Kidney (tissue), 22 donors: ENCODE measurements at places on chromosomes 1 and 21.

DNA sequence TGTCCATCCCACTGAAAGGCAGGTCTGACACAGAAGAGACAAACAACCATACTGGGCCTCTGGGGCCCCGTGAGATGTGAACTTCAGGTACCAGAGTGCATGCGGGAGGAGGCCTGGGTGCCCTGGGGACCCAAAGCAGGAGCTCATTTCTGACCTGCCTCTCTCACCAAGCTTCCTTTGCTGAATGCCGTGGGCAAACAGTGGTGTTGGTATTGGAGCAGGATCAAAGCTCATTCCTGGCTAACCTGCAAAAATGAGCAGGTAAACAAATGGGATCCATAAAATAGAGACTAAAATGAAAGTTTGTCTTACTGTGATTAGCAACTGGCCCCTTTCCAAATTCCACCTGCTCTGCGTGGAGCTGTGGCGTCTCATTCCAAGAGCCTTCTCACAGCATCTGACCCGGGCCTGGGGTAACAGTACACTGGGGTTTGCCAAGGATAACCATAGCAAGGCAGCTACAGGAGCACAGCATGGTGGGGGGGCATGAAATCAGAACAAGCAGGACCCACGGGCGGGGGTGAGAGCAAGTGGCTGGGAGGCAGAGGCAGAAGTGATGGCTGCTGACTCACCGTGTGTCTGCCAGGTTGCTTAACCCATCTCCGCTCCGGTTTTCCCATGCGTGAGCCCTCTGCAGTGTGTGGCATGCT is 103.6 kb downstream of the KIF26B start:
- no peak for DNase-seq

DNA sequence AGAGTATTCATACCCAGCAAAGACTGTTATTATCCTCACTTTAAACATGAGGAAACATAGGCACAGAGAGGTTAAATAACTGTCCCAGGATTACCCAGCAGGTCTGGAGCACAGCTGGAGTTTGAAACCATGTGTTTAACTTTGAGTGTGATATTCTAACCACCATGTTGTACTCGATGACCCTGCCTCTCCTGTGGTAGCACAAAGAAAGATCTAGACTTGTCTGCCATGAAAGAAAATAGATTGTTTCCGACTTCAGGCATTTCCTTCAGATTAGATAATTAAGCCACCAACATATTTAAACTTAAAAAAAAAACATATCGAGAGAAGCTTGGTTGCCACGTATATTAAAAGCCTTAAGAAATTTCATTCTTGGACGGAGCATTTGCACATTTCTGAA is 104.6 kb upstream of the RUNX1 start:
- no peak for DNase-seq

DNA sequence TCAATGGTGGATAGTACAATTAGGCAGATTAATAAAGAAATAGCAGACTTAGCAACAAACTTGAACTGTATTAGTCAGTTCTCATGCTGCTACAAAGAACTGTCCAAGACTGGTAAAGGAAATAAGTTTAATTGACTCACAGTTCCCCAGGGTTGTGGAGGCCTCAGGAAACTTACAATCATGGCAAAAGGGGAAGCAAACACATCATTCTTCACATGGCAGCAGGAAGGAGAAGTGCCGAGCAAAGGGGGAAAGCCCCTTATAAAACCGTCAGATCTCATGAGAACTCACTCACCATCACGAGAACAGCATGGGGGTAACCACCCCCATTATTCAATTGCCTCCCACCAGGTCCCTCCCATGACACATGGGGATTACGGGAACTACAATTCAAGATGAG is 27.1 kb upstream of the PDE4B start:
- no peak for DNase-seq

DNA sequence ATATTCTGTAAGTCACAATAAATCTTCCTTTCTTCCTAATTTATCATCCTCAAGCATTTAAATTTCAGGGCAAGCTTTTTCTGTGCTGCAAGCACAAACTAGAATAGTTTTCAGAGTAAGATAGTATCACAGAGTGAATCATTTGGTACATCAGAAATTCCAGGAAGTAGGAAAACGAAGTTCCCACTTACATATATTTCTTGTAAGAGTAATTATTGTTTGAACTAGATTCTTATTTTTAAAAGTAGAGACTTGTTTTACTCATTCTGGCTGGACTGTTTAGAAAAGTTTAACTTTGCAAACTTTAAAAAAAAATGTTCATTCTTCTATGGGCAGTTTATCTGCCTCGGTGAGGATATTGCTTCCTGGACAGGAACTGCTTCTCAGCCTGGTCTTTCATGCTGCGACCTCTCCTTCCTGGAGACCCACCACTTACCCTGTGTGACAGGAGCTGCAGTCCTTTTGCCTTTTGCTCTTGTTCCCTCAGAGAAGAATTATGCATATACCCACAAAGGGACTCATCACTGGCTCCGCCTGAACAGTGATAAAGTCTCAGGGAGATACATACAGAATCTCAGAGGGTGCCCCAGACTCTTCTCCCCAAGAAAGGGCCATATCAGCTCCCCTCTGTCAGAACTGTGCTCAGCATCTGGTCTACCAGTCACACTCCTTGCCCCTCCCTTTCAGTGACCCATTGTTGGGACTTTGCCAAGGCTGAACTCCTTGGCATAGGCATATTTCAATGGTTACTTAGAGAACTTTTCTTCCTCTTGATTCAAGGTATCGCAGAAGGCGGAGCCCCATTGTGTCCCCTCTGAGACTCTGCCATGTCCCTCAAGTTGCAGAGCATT is 102.7 kb upstream of the CD55 start:
- no peak for DNase-seq

- DNase-seq: no peak
Observed at GRCh38 chr1:68210829-68211228, 21.5 kb downstream of the WLS start.

- DNase-seq: peak; percentile 80
Observed at GRCh38 chr1:222546548-222547259, 1.2 kb downstream of the HHIPL2 start.

- no peak for DNase-seq
Observed at GRCh38 chr1:240409615-240410014, 202.3 kb downstream of the GREM2 start.
